G401 (cell line): ENCODE measurements at places on chromosomes 2 and 18.

- DNase-seq = peak; percentile 48
Observed at GRCh38 chr2:45919160-45919650, 267.7 kb downstream of the PRKCE start.

GRCh38 chr2:69950241-69950640 is 11.2 kb downstream of the ASPRV1 start:
- DNase-seq = no peak

GRCh38 chr2:150811259-150811855 is 323.9 kb upstream of the RND3 start:
- no peak for DNase-seq

DNA sequence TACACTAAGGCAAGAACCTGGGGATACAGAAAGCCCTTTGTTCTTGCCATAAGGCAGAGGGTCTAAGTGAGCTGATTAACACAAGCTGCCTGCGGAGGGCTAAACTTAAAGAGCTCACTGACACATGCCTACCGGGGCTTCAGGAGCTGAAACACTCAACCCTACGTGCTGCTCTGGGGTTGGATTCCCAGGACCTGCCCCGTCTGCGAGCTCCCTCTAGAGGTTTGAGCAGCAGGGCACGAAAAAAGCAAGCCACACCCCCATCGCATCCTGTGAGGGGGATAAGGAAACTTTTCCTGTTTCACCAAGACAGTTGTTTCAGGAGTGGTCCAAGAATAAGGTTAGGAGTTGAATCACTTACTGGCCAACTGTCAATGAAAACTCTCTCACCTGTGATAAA is 562.1 kb downstream of the TMX3 start:
- no peak for DNase-seq

DNA sequence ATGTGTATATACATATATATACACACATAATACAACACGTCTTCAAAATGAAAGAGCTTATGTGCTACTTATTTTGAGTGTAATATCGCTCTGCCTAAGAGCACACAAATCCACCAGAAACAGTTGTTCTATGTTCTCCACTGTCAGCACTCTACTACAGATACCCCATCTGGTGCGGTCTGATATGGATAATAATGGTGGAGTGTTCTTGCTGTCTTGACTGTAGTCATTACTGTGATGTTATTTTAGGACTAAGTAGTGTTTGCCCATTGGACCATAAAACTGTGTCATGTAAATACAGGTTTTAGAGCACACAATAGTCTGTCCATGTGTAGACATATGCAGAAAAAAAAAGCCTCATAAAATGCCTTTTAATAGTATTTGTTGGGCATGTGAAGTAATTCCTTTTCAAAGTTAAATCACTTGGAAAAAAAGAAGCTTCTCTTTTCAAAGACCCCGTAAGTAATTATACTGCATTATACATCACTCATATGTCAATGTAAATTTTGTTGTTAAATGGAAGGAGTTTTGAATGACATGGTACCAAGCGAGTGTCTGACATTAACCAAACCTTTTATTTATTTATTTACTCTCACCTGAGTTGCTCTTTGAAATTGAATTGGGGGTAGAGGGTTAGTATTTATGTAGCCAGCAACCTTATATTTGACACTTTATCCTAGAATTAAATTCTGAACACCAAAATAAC is 1249.2 kb upstream of the ZEB2 start:
- no peak for DNase-seq

DNA sequence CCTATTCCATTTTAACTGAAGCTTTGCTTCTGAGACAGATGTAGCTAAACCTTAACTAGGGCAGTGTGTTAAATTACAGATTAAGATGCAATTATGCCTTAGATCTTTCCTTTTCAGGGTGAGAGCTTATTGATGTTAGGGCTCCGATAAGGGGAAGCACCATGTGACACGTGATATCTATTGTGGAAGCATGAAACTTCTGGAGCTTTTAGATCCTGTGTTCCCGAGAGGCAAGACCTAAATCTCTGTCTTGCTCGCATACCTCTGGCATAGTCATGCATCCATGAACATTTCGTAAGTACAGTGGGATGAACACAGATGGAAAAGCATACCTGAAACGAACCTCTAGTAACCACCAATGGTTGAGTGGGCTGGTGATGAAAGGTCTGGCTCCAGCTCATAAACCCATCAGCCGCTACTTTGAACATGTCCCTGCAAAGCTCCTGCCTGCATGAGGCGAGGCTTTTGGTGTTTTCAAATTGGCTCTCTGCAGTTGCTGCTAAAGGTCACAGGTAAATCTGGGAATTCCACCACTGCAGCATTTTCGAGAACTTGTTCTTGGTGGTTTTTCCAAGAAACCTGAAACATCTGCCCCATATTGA is 3.7 kb upstream of the NRP2 start:
- no peak for DNase-seq

GRCh38 chr2:229089776-229090175 is 181.3 kb downstream of the PID1 start:
- no peak for DNase-seq

GRCh38 chr2:101175991-101176390 is 24.8 kb upstream of the TBC1D8 start:
- no peak for DNase-seq

DNA sequence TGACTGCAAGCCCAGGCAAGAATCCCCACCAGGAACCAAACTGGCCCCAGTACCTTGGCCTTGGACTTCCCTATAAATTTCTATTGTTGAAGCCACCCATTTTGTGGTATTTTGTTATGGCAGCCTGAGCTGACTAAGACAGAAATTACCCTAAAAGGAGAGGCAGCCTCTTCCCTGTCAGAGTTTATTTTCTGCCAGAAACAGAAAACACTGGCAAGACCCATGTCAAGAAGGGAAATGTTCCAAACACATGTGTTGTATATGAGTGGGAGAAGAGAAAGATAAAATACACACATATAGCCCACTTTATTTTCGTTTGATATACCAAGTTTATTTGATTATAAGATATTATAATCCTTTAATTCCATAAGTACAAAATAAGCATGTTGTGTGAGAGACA is 225.1 kb upstream of the FSHR start:
- no peak for DNase-seq

DNA sequence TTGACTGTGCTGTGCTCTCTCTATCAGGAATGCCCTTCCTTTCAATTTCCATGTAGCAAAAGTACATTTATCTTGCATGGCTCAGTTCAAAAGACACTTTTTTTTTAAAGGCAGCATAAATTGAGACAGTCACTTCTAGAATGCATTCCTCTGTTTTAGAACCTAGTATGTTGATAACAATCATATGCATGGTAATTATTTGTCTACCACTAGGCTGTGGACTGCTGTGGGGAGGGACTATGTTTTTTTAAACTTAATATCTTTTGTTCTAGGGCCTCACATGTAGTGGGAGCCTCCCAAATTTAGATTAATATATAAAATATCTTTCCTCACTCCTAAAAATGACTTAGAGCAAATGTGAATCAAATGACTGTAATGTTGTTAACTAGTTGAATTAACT is 269.9 kb downstream of the MEIS1 start:
- no peak for DNase-seq

- DNase-seq = no peak
Observed at GRCh38 chr2:228613133-228613850, 431.8 kb upstream of the SPHKAP start.

DNA sequence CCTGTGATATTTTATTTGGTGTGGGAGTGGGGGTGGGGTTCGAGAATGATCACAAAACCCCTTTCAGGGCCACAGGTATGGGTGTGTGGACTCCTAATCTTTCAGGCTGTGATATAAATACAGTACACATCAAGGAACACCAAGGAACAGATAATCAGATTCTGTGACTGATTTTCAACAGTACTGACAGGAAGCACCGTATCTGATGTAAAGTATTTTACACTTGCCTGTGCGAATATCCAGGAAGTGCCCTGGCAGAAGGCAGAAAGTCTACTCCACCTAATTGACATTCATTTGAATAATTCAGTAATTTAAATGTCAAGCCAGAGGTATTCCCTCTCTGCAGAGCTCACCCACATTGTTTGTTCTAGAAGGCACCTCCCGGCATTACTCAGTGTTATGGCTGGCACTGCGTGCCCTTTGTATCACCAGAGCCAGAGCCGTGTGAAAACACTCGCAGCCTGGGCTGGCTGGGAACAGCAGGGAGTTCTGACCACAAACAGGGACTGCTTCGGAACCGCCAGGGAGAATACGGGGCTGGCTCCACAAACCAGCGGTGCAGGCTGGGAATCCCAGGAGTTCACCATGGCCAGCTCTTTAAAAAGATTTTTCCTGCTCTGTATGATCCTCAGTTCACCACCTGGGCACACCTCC is 91.8 kb downstream of the ACVR1 start:
- DNase-seq = peak; percentile 75

DNA sequence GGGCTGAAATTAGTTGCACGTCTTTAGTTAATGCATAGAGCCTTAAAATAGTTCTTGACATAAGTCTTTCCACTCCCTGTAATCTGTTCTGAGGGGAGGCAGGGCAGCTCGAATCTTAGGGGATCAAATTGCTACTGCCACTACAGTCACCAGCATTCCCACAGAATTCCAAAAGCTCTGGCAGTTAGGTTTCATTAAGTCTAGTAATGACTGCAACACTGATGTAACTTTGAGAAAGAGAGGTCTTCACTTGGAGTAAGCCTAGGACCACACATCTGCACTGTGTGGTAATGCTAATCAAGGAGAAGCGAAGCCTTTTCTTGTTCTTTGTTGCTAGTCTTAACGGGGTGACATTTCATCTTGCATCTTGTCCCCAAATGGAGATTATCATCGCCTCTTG is 19.3 kb upstream of the NCK2 start:
- no peak for DNase-seq

GRCh38 chr2:236369661-236370062 is 105.5 kb upstream of the ASB18 start:
- no peak for DNase-seq

DNA sequence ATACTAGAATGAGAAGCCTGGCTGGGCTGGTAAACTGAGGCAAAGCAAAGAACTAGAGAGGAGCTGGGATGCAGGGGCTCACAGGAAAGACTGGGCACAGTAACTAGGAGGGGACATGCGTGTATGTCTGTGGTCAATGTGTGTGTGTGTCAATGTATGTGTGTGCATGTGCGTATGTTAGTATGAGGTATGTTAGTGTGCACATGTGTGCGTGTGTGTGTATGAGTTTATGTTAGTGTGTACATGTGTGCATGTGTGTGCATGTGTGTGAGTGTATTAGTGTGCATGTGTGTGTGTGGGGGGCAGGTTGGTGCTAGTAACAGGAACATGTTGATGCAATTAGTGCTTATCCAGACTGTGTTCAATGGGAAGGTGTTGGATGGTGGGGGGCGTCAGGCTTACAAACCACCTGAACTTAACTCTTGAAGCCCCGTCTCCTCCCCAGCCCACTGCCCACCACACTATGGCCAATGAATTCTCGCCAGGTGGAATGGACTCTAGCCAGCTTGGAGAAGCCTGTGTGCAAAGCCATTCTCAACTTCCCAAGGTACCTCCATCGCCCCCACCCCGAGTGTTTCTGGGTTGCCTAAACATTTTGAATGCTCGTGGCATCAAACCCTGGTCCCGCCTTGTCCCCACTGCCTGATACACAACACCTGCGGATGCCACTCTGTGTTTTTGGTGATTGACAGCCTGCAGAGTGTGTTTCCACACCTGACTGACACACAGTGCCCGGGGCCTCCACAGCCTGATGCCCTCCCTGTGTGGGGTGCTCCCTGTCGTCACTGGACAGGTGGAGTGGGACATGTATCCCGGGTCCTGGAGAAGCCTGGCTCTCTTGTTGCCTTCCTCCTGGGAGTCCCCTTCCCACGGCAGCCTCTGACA is 90.1 kb upstream of the ASB18 start:
- DNase-seq = no peak

DNA sequence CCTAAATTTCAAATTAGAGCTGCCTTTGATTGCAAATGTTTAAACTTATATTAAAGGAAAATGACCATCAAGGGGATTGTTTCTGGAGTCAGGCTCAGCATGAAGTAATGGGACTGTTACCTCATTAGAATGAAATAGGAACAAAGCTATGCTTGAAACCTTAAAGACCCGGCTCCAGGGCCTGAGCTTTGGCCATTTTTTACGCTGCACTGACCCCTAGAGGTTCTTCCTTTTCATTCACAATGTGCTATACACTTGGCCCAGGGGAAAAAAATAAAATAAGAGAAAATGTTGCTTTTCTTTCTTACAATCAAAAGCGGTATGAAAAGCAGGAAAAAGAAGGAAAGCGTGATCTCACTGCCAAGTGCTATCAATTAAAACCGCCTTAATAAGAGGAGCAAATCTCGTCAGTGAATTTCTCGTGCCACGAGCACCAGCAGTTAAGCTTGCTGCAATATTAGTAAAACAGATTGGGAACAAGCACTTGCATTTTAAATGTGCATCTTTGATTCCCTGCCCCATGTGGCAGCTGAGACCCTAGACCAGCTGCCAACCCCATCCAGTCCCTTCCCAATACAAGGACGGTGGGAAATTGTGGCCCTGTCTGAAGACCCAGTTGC is 96.6 kb downstream of the MBD2 start:
- peak; percentile 33 for DNase-seq

- peak; percentile 78 for DNase-seq
Observed at GRCh38 chr2:120174963-120175581, 48.1 kb downstream of the TMEM185B start.

GRCh38 chr2:112916145-112916571 is 5.2 kb downstream of the IL37 start:
- no peak for DNase-seq

- DNase-seq = no peak
Observed at GRCh38 chr2:215677481-215677880, 241.6 kb upstream of the FN1 start.

GRCh38 chr2:41954304-41955291 is 93.2 kb upstream of the PKDCC start:
- peak; percentile 80 for DNase-seq

- DNase-seq = no peak
Observed at GRCh38 chr2:102603904-102604303, 15.4 kb upstream of the SLC9A2 start.

GRCh38 chr18:10304853-10305252 is 149.6 kb upstream of the APCDD1 start:
- no peak for DNase-seq

DNA sequence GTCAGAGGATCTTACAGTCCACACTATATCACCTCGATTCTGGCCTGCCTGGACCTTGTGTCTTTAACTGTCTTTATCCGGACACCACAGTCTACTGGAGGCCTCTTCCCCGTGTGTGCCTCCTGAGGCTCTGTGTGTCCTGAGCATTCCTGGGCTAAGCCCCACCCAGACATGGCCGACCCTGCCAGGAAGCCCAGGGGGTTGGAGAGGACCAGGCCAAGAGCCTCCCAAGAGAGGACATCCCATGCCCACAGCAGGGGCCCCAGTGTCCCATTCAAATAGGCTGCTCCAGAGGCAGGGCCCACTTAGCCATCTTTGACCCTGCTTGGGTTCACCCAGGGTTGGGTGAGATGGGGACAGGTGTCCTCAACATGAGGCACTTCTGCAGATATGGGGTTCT is 84.7 kb upstream of the OTOS start:
- DNase-seq = no peak

DNA sequence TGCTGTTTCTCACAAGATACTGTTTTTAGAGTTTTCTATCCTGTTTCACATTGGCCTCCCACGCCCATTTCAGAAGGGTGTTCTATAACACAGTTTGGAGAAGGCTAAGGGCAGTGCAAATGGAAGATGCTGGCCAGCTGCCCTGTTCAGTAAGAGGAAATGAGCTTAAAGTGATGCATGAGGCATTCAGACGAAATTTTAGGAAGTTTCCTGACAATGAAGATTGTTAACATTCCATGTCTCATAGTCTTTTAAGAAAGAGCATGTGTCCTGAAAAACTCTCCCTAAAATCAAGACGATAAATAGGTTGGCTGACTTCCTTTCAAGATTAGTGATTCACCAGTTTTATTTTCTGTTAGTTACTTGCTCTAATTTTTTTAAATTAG is 484.2 kb upstream of the NRP2 start:
- no peak for DNase-seq
